ENCODE measurements at places on chromosomes 3 and 15.

DNA sequence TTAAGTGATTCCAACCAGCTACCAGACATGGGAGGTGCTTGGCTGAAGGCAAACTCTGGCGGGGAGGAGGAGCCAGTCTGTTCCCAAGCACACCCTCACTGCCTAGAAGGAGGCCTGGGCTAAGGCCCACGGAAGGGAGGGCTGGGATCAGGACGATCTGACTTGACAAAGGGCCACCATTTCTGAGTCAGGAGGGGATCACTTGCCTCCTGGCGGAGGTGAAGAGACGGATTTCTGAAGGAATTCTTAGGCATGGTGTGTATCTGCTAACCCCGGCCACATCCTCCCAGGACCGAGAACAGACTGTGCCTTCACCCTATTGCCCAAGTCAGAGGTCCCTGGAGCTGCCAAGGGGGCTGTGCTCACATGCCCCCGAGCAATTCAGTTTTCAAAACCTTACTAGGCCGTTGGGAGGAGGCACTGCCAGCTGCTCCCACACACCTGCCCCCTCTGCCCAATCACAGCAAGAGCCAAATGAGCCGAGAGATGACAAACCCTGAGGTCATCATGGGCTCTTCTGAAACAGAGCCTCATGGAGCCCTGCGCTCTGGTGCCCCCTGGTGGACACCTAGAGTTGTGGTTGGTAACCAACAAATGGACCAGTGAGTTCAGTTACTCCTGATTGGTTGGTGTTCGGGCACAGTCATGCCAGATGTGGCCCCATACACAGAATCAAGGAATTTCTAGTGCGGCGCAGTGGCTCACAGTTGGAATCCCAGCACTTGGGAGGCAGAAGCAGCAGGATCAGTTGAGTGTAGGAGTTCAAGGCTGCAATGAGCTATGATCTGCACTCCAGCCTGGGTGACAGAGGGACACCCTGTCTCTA lies 6.5 kb upstream of the TNK2 start:
- DNase-seq: peak; percentile 98

GRCh38 chr15:31359702-31360111 lies 33.1 kb downstream of the KLF13 start:
- no peak for DNase-seq

DNA sequence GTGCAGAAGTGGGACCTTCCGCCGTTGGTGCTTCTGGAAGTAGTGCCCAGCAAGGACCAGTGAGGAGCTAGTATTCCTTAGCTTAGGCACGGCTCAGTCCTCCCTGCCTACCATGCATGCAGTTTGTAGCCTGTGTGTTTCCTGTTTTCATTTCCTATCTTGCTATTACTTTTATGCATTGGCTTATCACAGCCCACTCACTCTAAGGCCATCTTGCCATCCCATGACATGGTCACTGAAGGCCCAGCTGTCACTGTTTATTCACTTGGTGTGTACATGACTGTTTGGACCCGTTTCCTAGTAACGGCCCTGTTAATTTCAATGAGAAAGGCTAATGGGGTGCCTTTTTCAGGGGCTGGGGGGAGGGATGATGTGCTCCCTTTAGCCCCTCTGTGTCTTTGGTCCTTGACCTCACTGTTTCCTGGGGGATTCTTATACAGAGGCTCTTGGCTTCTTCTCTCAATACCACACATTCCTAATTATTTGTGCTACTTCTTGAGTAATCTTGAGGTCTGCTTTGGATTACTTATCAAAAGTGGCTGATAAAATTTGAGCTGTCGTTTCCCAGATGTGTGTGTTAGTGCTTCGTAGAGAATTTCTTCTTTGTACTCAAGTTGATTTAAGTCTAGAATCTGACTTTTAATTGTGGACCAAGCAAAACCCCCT lies 24.5 kb upstream of the TRAK1 start:
- no peak for DNase-seq

- DNase-seq: no peak
Observed at GRCh38 chr3:57391767-57392166, 99.3 kb upstream of the ASB14 start.

GRCh38 chr15:62945760-62946159 lies 96.8 kb upstream of the TPM1 start:
- no peak for DNase-seq

- DNase-seq: no peak
Observed at GRCh38 chr3:8563597-8563996, 62.0 kb downstream of the LMCD1 start.

DNA sequence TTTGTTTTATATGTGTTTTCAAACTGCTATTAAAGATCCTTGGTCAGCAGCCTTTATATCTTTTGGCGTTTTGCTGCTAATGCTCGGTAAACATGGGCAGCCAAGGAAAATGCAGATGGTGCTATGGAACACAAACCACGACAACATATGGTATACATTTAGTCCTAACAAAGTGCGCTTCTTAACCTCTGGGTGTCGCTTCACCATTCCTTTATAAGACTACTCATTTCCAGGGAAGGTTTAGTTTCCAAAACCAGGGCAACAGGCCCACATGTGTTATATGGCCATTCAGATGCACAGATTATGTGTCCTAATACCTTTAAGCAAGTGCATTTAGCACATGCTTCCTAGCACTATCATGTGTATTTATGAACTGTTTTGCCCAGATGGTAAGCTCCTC lies 14.7 kb downstream of the SHOX2 start:
- no peak for DNase-seq

GRCh38 chr3:100269001-100269400 lies 8.2 kb downstream of the TBC1D23 start:
- DNase-seq: no peak

GRCh38 chr3:153180860-153181372 lies 18.9 kb downstream of the RAP2B start:
- no peak for DNase-seq

- DNase-seq: no peak
Observed at GRCh38 chr3:100516838-100517237, 24.4 kb downstream of the TMEM45A start.

- DNase-seq: no peak
Observed at GRCh38 chr3:14150078-14150477, 25.2 kb downstream of the TMEM43 start.

DNA sequence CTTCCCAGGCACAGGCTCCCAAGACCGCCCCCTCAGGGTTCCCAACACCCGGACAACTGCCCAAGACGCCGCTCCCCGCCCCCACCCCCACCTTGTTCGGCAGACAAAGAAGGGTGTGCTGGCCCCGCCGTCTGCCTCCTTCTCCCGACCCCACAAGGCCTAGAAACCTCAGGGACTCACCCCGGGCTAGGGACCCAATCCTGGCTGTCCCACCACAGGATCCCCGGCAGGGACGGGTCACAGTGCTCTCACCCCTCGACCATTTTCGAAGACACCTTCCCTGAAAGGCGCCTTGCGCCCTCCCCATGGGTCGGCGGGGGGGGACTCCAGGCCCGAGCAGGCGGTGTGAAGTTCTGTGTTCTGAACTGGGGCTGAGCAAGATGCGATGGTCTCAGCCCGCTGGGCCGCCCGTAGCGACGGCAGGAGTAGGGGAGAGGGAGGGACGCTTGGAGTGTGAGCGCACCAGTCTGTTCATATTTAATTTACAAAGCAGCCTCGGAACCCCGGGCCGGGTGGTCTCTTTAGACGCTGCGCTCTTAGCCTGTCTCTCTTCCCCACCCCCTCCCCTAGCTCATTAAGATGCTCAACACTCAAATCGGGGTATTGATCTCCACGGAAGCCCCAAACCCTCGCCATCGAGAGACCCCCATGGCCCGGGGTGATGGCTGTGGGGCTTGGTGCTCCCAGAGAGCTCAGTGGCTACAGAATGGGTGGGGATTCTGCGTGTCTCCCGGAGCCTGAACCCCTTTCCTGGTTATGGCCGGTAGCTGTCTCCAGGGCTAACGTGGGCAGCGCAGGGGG lies 1.4 kb upstream of the ISLR2 start:
- no peak for DNase-seq

- DNase-seq: no peak
Observed at GRCh38 chr3:195790901-195791300, 20.8 kb downstream of the MUC4 start.

GRCh38 chr15:97547381-97547780 lies 413.1 kb upstream of the ARRDC4 start:
- no peak for DNase-seq

GRCh38 chr15:34657469-34658127 lies 74.1 kb upstream of the GOLGA8B start:
- DNase-seq: no peak

GRCh38 chr3:14649466-14649865 lies 2.1 kb upstream of the CCDC174 start:
- DNase-seq: no peak

GRCh38 chr3:189038773-189039745 lies 132.7 kb upstream of the TPRG1 start:
- DNase-seq: no peak

GRCh38 chr3:156811089-156811862 lies 14.9 kb upstream of the LEKR1 start:
- DNase-seq: no peak

- no peak for DNase-seq
Observed at GRCh38 chr3:50248387-50248786, 12.4 kb downstream of the GNAI2 start.

GRCh38 chr15:61184431-61184830 lies 44.7 kb downstream of the RORA start:
- DNase-seq: no peak

- DNase-seq: no peak
Observed at GRCh38 chr15:81400640-81401236, 26.7 kb upstream of the TMC3 start.

GRCh38 chr3:129421988-129422745 lies 6.3 kb downstream of the EFCAB12 start:
- no peak for DNase-seq

DNA sequence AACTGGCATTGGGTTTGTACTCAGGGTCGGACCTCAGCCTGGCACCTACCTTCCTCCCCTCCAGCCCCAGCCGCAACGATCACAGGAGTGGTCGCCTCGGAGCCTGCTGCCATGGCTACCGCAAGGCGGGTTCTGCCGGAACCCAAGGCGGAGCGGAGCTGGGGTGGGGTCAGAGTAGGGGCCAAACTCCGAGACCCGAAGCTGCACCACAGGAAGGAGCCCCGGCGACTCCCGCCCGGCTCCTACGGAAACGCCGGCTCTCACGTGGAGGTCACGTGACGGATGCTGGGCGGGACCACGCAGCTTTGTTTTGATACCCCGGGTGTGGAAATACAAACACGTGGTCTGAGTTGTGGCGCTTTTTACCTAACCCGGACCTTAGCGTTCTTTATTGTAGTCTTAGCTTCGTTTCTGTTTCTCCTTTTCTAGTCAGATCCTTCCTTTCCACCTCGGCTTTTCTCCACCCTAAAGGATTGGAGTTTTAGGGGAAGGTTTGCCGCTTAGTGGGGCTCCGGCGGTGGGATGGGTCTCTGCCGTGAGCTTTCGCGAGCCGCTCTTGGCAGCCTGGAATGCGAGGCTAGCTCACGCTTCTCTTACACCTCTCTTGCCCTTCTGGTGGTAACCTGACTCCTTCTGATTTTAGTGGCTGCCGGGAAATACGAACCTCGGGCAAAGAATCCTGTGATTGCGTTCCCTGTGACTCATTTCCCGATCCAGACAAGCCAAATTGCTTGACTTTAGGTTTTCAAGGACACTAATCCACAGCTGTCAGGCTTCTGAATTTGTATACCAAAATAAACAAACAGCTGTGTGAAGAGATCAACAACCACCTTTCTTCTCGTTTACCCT lies at the start of gene HSPBAP1:
HSPBAP1 (minus strand) TSS at position 264 of the 849 bp plus-strand sequence; CDS start at position 113, 151 bp downstream.
- peak; percentile 92 for DNase-seq

- peak; percentile 5 for DNase-seq
Observed at GRCh38 chr3:9951598-9951961, 628 bp downstream of the PRRT3 start.

- DNase-seq: no peak
Observed at GRCh38 chr3:60424942-60425341, 826.3 kb downstream of the FHIT start.

DNA sequence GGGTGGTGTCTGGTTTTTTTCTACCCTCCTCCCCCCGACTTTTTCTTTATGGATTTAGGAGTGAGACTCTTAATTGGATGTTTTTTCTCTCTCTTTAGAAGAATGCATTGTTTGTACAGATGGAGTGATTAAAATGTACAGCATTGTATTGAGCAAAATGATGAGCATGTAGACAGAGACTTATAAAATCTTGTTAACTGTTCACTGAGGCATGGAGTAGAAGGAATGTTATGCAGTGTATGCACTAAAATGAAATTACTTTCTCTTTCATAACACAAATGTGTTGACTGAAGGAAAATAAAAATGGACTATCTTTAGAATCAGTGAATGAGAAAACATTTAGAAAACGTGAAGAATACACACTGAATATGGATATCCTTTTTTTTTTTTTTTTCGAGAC lies 39.8 kb downstream of the ZFAND6 start:
- no peak for DNase-seq

- no peak for DNase-seq
Observed at GRCh38 chr3:55588146-55588765, 101.2 kb upstream of the WNT5A start.

- no peak for DNase-seq
Observed at GRCh38 chr3:120693439-120694171, 11.6 kb upstream of the HGD start.

DNA sequence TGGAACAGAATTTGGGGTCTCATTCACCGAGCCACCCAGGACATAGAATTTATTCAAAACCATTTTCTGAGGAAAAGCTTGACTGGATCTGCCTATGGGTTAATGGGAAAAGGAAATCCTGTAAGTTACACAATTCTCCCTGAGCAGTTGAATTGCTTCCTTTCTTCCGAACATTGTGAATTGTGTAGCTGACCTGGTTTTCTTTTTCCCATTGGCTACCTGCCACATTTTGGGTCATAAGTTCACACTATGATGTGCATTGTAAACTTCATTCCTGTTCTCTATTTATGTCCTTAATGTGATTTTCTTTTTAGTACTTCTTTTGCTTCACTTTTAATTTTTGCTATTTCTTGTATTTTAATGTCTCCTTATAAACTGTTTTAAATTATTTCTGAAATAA lies 386.0 kb upstream of the LRRC3B start:
- no peak for DNase-seq
